ENCODE measurements at places on chromosomes 12 and 14.

DNA sequence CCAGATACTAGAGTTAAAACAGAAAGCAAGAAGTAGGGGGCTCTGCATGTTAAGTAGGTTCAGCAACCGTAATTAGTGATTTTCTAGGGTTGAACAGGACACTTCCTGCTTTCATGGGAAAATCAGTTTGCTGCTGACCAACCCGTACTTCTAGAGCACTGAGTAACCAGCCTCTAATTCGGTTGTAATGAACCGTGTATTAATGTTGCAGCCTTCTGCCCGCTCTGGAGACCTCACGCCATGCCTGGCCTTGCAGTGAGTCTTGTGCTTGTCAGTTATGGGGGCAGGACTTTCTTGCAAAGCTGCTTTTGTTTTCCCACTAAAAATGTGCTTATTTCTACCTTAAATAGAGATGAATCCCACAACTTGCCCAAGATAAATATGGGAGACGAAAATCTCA, 89.6 kb downstream of the TMEM132C start:
- no peak for DNase-seq

DNA sequence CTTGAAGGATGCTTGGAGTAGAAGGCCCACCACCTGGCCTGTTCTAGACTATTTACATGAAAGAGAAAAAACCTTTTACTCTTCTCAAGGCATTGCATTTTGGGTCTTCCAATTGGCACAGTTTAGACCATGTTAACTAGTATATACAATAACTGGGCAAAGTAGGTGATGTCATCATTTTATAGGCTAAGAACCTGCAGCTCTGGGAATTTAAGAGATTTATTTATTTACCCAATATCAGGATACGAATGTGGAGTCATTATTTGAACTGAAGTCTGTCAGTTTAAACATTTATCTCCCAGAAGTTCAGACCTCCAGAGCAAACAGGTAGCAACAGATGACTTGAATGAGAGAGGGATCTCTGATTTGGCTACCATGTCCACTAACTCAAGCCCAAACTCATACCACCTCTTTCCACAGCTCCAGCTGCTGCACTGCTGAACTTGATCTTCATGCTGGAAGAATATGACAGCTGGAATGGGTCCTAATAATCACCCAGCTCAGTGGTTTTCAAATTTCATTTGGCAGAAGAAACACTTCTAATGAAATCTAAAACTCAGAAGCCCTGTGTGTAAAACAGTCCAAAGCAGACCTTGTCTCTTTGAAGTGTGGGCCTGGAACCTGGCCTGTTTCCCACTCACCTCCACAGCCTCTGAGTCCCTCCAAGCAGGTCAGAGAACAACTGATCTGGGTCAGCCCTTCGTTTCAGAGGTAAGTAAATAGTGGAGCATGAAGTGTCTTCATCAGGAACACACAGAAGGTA, 179.2 kb downstream of the EMP1 start:
- DNase-seq = no peak

- DNase-seq = peak; percentile 19
Observed at GRCh38 chr14:88868558-88869159, 44.2 kb downstream of the TTC8 start.

DNA sequence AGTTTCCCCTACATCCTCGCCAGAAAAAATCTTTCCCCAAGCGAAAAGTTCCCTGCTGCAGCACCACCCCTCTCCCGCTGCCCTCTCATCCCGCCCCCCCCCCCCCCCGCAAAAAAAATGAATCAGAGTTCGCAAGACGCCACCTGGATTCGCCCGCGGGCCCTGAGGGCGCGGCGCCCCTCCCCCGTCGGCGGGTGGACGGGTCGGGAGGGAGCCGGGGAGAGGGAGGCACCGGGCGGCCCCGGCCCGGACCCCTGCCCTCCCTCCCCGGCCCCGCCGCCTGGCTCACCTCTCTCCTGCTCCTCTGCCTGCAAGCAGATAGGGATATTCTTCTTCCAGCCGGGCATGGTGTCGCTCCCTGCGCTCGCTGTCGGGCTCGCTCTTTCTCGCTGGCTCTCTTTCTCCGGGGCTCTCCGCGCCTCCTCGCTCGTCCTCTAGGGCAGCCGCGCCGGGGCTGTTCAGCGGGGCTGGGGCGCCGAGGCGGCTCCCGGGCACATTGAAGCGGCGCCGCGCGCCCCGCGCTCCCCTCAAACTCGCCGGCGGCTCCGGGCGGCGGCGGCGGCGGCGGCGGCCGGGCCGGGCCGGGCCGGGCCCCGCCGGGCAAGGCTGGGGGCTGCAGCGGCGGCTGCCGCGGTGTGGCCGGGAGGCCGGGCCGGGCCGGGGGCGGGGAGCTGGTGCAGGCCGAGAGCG, 200.3 kb upstream of the CAND1 start:
- DNase-seq = peak; percentile 80

GRCh38 chr14:38000340-38000739, 207.4 kb upstream of the SSTR1 start:
- no peak for DNase-seq

GRCh38 chr12:39764944-39765560, 145.4 kb upstream of the ABCD2 start:
- DNase-seq = peak; percentile 56

DNA sequence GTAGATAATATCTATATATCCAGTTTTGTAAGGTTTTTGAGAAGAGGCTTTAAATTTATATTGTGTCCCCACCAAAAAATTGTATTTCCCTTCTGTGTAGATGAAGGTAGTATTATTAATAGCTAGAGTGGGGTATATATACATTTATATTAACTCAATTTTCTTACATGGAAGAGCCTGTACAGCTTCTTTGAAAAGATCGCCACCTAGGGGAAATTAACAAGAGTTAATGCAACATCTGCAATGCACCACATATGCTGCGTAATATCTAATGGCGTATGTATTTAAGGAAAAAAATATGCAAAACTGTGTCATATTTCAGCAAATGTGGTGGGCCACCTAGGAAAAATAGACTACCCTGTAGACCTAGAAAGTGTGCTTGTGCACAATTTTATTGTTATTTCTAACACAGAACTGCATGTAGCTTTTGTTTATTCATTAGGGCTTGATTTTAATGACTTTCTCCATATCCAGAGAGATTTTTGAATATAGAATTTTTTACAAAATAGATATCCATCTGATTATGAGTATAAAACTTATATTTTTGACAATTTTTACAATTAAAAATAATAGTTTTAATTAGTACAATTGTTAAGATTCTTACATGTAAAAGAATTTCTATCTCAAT, 14.0 kb downstream of the CCER1 start:
- DNase-seq = peak; percentile 73

DNA sequence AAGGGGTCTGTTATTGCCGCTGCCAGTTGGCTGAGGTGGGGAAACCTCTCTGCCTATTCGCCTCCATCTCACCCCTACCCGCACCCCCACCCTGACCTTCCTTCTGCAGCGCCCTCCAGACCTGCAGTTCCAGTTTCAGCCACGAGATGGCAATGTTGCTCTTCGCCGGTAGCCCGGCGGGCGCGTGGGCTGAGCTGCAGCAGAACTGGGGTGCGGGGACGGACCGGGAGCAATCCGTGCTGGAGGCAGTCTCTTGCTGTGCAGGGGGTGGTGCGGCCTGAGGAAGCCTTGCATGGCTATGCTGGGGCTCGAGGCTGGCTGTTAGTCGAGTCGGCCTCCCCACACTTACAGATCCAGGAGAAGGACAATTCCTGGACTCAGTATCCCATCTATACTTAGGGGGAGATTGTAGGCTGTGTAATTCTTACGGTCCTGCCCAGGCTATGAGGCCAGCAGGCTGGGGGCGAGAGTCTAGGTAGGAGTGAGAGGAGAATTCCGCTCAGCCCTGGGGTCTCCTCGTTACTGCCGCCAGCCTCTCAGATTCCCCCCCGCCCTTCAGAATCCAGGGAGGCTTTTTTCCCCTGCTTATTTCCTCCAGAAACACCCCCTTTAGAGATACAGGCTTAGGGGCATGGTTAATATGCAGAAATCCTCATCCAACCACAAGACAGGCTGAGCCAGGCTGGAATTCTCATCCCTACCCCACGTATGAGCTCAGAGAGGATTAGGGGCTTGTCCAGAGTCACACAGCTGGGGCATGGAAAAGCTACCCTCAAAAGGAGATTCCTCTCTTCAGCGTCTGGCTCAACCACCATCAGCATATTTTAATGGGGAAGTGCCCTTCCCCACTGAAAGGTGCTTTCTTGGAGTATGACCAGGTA, 118.2 kb downstream of the AACS start:
- DNase-seq = peak; percentile 89

DNA sequence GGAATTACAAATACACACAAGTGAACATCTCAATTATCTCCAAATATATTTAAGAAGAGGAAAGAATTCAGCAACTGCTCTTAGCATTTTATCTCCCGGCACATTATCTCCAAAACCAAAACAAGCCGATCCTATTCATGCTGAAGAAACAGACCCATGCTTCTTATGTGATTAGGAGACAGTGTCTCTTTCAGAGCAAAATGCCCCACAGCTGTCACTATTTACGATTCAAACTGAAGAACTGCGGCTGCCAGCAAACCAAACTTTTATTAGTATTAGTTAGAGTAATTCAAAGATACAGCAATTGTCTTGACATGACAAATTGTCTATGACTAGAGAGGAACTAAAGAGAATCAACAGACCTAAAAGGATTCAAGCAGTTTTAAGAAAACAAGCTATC, 79.4 kb downstream of the SETD3 start:
- DNase-seq = no peak

DNA sequence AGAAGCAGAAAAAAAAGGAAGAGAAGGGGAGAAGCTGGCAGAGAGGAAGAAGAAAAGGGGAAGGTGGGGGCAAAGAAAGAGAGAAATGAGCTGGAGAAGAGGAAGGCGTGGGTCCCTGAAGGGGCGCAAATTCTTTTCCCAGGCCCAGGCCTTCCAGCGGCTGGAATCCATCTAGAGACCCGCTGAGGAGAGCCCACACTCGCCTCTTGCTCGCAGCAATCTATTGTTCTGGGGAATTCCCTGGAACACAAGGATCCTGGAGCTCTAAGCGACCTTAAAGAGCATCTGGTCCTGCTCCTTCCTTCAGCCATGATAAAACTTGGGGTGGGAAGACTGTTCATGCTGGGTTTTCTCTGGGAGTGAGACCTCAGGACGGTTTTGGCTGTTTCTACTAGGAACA, 41.2 kb upstream of the FKBP4 start:
- no peak for DNase-seq

DNA sequence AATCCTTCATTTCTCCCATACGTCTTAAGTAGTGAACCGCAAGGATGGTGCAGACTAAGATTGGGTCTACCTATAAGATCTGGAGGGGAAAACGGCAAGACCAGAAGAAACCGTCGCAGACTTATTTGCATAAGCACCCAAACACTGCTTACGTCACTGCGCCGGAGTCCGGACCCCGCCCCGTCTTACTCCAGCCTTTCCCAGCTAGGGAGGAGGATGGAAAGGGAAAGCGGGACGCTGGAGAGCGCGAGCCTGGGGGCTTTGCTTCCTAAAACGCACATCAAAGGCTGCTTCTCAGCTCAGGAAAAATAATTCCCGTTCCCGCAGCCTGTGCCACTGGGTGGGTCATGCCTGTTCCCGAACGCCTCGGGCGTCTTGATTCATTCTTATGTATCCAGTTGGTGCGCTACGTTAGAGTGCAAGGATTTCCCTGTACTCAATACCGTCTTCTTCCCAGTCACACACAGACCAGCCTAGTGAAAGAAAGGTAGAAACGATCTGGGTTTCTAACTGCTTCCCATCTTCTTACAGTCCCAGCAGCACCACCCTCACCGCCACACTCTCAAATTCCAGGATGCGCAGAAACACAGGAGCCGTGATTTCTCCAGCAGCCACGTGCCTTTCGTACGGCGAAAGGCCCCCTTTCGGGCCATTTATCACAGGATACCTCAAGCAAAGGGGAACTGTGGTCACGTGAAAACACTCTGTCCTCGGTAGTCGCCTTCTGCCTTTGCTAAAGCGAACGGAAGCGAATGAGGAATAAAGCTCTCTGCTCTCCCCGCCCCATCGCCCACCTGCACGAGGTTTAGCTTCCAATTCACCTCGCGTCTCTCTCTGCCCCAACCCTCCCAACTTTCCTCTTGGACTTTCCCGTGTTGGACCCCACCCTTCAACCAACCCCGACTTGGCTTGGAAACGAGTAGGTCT, 1.1 kb downstream of the SLC6A15 start:
- DNase-seq = peak; percentile 72

GRCh38 chr12:15520844-15521243, 198.5 kb downstream of the PTPRO start:
- DNase-seq = no peak

- no peak for DNase-seq
Observed at GRCh38 chr12:67415473-67415872, 146.3 kb downstream of the CAND1 start.

- no peak for DNase-seq
Observed at GRCh38 chr14:57847706-57848105, 18.2 kb downstream of the SLC35F4 start.

DNA sequence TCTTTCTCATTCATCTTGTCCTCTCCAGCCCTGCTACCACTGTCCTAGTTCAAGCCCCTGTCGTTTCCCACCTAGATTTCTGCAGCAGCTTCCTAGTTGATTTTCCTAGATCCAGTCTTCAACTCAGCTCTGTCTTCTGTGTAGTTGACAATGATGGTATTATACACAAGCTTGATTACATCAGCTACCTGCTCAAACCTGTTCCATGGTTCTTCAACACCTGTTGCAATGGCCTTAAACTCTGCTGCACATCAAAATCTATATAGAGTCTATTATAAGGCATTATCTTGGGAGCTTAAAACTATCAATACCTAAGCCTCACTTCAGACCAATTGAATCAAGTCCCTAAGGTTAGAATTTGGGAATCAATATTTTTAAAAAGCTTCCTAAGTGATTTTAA, 71.7 kb upstream of the PELI2 start:
- DNase-seq = no peak

- DNase-seq = peak; percentile 87
Observed at GRCh38 chr14:96424109-96424989, 32.4 kb downstream of the AK7 start.

- DNase-seq = no peak
Observed at GRCh38 chr12:106089935-106090334, 48.8 kb downstream of the NUAK1 start.

DNA sequence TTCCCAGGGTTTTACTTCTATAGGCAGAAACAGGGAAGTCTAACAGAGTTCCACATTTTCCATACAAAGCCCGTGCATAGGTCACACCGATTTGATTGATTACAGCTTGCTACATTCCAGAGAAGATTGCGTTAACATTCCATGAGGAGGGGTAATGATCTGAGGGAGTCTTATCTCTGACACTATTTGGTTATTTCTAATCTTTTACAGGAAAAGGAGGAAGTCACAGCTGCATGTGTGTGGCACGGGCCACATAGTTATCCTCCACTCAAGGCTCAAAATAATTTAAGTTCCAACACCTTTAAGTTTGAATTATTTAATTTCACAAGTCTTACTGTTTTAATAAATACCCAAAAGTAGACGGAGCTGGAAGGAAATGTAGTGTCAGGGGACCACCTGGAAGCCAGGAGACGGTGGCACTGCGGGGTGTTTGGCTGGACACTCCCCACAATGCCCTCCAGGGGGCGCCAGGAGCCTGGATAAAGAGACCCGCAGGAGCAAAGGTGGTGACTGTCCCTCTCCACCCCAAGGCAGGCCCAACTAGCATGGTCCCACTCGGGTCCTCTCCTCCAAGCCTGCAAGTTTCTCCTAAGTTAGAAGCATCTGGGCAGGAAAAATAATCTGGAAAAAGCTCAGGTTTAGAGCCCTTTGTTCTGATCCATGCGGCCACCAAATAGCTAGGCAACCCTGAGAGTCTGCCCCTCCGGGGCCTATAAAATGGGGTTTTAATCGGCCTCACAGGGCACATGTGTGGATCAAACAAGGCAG, 20.2 kb downstream of the KRT8 start:
- DNase-seq = peak; percentile 88

All from hepatocyte (in vitro differentiated cells).